ENCODE measurements at places on chromosomes 7 and 10. TPM values are rescaled to one million over a fixed set of nuclear protein-coding genes. Genes with fewer than 3 reads are reported as not detected.

DNA sequence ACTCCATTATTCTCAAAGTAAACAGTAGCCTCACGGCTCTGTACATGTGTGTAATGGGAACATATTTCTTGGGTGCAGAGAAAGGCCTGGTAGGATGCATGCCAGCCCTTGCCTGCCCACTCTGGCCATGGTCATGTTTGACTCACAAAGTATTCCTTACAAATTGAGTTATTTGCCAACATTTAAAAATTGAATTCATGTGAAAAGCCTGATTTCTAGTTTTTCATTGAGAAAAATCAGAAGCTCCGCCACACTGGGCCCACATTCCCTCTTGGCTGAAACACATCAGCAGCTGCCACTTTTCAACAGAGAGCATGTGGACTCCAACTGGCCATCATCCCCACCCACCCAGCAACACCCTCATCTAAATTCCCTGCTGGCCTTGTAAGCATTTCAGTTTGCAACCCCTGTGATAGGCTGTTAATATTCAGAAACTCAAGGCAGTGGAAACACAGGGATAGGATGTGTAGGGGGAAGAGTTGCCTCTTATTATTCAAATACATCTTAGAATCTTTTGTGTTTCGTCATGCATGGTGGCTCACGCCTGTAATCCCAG, 40.9 kb downstream of the CDH23 start:
- no peak for DNase-seq

Gene SPDYE5
- not detected for total RNA-seq

- no peak for DNase-seq
Measured at GRCh38 chr7:29274146-29275017, 79.8 kb downstream of the CHN2 start.

Gene ASAH2
- 1.0 TPM for total RNA-seq

DNA sequence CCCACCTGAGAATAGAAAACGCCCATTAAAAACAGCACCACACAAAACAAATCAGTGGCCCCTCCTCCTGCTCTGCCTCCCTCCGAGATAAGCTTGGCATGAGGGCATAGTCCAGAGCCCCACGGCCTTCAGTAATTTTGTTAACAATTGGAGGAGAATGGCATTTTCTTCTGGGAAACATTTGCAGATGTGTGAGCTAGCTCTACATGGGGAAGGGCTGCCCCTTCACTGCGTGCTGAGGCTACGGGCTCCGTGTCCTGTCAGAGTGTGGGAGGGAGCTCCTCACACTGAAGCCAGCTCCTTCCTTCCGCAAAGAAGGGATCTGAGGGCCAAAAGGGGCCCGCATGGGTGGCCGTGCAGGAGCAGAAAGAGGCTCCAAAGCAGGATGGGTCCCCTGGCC, 15.2 kb downstream of the GRK5 start:
- no peak for DNase-seq

DNA sequence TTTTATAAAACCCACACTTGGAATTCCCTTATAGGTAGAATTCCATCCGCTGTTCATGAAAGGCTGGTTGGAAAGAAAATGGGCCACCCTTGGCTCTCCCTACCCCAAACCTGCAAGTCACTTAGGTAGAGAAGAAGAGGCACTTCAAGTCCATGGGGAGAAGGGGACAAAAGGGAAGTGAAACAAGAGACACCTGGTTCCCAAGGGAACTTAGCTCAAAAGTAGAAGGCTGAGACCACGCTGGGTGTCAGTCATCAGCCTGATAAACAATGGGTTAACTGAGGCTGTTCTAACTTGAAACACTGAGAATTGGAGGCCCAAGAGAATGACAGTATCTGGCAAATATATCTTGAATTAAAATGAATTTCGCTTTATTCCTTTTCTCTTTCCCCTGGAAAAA, 330.8 kb upstream of the NFE2L3 start:
- no peak for DNase-seq

GRCh38 chr7:134060874-134061273, 66.3 kb upstream of the LRGUK start:
- no peak for DNase-seq

- DNase-seq = no peak
Measured at GRCh38 chr10:4270116-4270515, 485.1 kb upstream of the KLF6 start.

DNA sequence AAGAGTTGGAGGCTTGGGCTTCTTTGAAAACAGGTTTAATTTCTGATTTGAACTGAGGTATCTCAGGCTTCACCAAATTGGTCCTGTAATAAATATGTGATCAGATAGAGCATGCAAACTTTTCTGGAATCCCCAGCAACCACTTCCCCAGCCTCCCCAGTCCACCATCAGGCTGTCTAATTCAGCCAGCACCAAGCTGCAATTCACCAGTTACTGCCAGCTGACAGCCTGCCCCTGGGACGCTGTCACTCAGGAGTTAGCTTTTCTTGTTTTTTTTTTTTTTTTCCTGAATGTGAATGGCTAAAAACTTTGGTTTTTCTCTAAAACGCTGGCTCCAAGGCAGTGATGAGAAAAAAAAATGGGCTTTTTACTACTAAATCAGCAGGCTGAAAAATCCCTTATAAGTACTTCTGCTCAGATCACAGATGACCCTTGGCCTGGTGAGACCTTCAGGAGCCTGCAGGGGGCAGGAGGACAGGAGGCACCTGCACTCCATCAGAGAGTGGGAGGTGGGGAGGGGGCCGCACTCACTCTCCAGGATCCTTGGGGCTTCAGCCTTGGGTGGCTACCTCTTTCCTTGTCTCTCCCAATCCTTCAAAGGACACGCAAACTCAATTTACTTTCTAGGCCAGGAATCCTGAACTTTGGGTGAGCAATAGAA, 349.4 kb downstream of the GATA3 start:
- DNase-seq = no peak

- no peak for DNase-seq
Measured at GRCh38 chr10:30499816-30500215, 65.8 kb downstream of the MAP3K8 start.

DNA sequence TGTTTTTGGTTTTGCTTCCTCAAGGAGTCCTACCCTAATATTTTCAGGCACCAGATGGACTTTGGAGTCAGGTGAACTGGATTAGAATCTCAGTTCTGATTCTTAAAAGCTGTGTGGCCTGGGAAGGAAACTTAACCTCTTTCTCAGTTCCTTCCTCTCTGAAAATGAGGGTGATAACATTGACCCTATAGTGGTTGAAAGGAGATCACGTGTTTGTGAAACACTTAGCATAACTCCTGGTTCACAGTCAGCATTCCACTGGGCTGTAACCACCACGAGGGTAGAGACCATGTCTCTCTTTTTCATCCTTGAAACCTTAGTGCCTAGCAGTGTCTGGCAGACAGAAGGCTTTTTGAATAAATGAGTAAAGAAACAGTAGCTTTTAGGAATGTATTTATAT, 16.7 kb downstream of the LSMEM1 start:
- no peak for DNase-seq

- DNase-seq = no peak
Measured at GRCh38 chr10:28714401-28715053, 37.2 kb downstream of the BAMBI start.

DNA sequence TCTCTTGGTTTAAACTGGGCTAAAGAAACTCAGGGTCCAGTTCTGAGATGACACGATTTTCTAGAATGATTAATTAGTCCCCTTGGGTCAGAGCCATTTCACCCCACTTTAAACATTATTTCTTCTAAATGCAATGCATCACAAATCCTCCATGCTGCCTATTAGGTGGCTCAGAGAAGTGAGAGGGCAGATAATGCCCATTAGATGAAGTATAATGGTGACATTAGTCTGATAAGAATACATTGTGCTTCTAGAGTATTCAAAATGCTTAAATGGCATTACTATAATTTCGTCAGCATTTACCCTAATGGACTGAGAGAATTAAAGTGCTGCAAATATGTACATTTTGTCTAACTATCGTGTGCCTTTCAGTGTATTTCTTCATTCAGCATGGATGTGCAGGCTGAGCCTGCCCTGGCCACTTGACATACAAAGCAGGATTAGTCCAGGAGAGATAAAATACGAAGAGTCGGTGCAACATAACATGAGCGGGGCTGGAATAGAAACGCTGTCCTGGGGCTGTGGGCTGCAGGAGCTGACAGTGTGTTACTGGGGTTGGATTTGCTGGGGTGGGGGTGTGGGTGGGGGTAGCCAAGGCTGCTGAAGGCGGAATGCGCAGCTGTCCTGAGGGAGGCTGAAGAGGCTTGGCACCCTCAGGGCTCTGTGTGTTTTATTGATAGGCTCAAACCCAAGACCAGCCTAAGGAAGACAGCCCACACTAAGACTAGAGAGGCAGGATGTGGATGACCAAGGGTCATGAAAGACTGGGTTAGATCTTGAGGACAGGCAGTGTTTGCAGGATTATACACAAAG, 52.8 kb upstream of the KLF6 start:
- DNase-seq = no peak

- no peak for DNase-seq
Measured at GRCh38 chr10:24908793-24909423, 43.5 kb downstream of the PRTFDC1 start.

GRCh38 chr10:48690791-48691660, 6.4 kb downstream of the WDFY4 start:
- DNase-seq = no peak

- no peak for DNase-seq
Measured at GRCh38 chr7:589781-590575, 70.3 kb upstream of the PDGFA start.

DNA sequence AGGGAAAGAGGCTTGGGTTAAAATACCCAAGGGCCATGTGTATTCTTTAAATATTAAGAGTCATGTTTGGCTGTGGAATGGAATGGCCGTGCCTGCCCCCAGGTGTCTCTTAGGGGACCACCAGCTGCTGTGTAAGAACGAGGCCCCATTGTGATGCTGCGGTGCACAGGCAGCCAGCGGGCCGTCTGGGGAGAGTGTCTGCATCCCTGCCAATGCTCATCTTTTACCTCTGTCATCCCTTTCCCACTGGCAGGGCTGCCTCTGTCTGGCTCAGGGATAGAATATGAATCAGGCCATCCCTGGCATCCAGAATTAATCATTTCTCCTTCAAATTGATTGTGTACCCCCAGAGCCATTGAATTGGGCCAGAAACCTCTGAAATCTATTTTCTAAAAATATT, 137.8 kb upstream of the GALNT17 start:
- no peak for DNase-seq

Gene SUN3
- total RNA-seq = not detected

- DNase-seq = no peak
Measured at GRCh38 chr10:79072041-79072441, 3.3 kb downstream of the ZMIZ1 start.

DNA sequence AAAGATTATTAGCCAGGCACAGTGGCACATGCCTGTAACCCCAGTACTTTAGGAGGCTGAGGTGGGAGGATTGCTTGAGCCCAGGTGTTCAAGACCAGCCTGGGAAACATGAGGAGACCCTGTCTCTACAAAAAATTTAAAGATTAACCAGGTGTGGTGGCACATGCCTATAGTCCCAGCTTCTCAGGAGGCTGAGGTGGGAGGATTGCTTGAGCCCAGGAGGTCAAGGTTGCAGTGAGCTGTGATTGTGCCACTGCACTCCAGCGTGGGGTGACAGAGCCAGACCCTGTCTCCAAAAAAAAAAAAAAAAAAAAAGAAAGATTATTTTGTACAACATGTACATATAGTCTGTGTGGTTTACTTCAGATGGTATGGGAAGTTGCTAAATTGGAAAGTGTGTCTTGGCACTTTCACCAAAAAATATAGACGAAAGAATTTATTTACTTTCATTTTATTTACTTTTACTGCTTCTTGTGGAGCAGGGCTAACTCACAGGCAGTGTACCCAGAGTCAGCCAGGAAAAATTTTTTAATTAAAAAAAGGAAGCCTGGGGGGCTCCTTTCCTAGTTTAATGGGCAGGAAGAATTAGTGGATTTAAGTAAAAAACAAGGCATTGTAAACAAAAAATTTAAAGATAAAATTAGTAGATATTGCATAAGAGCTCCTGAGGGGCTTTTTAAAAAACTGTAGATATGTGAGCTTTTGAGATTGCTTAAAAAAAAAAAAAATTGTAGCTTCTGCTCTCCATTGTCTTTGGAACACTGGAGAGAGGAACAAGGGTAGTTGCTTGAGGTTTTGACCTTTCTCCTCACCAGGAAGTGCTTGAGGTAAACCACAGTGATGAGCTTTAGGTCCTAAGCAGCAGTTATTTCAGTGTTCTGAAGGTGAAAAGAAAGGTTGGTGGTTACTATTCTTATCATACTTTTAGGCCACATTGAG, 44.6 kb upstream of the VDAC2 start:
- no peak for DNase-seq

- no peak for DNase-seq
Measured at GRCh38 chr10:6563731-6564130, 16.3 kb downstream of the PRKCQ start.

DNA sequence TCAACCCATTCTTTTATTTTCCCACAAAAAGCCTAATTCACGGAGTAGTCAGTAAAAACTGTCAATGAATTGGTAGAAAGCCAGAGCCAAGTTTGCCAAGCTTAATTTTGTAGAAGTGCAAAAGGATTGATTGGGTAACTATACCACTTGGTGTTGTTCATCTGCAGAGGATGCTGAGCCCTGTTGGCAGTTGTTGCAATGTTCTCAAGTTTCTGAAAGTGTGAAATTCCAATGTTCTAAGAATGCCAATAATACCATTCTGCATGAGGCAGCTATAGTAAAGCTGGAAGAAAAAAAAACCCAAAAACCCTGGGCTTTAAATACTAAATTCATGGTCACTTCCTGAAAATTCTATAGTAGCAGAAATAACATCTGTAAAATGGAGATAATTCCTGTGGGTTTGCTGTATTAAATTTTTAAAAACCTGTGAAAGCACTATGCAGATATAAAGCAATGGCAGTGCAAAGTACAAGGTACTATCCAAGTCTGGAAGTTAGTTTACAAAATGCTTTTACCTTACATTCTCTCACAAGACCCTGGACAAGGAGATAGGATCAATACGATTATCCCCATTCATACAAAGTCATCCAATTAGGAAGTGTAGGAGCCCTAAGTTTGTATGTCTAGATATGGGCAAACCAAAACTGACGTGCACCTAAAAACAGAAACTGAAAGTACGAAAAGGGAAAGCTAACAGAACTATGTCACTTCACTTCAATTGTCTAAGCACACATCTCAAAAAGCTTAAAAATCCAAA, 6.0 kb upstream of the PON1 start:
- DNase-seq = no peak

GRCh38 chr7:70384891-70385290, 747.1 kb upstream of the GALNT17 start:
- DNase-seq = no peak

- no peak for DNase-seq
Measured at GRCh38 chr10:35378541-35379210, 42.4 kb downstream of the CCNY start.

Gene CREB3L2
- total RNA-seq = 32.9 TPM

DNA sequence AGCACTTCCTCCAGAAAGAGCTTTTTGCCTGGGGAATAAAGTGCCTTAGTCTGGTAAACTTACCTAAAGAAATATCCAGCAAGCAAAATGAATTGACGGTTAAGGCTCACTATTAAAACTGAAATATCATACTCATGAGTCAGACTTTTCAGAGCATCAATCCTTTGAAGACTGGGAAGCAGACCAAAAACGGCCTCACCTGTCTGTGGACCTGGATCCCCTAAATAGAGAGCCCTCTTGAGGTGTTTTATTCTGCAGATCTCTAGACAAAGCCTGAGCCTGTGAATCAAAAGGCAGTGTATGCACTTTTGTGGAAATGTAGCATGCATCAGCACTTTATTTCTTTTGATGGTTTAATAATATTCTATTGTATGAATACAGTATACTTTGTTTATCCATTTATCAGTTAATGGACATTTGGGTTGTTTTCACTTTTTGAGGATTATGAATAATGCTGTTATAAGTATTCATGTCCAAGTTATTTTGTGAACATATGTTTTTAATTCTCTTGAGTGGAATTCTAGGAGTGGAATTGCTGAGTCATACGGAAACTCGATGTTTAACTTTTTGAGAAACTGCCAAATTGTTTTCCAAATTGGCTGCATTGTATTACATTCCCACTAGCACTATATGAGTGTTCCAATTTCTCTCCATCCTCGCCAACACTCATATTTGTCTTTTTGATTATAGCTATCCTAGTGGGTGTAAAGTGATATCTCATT, 449.0 kb upstream of the IGFBP3 start:
- DNase-seq = no peak
